ENCODE measurements at places on chromosomes 4 and X.

DNA sequence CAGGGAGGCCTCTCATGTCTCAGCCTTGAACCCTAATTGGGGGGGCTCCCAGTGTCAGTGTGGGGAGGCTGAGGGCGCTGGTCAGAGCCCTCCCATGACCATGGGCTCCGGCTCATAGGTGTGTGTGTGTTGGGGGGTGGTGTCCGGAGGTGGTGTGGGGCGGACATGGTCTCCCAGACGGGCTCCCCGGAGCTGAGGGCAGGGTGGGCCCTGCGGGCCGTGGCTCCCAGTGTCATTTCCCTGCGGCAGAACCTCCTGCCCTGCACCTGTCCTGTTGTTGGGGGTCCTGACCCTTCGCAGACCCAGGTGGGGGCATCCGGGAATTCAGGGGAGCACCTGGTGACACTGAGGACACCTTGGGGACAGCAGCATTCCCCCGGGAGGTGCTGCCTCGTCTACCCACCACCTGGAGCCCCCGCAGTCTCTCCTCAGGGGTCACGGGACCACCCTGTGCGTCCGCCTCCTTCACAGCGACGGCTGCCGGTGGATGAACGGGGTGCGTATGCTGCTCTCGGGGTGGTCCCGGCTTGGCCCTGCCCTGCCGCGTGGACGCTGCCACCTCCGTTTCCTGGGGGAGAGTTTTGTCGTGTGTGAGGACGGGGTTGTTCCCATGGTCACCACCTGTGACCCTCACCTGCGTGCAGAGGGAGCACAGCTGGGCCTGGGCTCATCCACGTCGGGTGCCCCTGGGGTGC is 14.5 kb upstream of the GTPBP6 start:
- DNase-seq: no peak

DNA sequence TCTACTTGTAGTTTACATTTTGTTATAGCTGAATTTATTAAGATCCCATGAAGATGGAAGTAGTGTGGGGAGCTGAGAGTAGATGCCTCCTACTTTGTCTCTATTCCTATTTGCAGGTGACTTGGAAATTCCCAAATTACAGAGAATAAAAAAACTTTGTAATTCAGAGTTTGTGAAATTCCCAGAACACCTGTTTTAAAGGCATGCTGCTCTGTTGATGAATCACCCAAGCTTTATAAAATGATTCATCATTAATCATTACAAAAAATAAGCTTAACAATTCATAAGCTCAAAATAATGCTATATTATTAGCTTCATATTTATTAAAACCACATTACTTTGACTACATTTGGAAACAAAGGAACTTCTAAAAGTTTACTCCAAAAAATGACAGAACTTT is 856.3 kb downstream of the RPA4 start:
- peak; percentile 16 for DNase-seq

- DNase-seq: no peak
Observed at GRCh38 chr4:71537551-71538065, 198.8 kb downstream of the SLC4A4 start.

GRCh38 chr4:116027311-116027710 is 913.9 kb upstream of the NDST4 start:
- no peak for DNase-seq

- DNase-seq: no peak
Observed at GRCh38 chr4:55116450-55116849, 8.9 kb downstream of the KDR start.

- no peak for DNase-seq
Observed at GRCh38 chrX:63718010-63718694, 66.9 kb downstream of the ARHGEF9 start.

Measured in HT-29 (cell line).